ENCODE measurements at places on chromosomes 5 and 9.
A peak's percentile ranks its signal among the peaks of the same experiment; 100 is the strongest.

DNA sequence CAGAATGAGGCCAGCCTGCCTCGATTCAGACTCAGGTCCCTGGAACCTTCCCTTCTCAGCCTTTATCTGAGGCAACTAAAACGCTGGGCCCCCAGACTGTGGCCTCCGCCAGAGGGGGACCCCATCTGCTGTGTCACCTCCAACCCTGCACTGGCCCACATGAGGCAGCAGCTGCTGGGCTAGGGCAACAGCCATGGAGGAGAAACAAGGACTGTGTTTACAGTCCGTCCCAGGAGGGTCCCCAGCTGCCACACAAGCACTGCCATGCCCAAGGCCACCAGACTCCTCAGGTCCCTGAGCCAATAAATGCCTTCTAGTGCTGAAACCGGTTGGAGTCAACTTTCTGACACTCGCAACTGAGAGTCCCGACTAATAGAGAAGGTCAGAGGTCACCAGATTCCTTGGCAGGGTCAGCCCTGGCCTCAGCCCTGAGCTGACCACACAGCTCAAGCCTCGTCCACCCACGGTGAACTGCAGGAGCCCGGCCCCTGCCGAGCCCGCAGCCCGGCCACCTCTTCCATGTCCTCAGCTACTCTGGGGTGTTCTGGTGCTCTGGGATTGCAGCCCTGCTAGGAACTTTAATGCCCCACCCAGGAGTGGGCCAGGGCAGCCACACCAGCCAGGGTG lies 77.0 kb downstream of the ZNF354C start:
- DNase-seq, result no peak

DNA sequence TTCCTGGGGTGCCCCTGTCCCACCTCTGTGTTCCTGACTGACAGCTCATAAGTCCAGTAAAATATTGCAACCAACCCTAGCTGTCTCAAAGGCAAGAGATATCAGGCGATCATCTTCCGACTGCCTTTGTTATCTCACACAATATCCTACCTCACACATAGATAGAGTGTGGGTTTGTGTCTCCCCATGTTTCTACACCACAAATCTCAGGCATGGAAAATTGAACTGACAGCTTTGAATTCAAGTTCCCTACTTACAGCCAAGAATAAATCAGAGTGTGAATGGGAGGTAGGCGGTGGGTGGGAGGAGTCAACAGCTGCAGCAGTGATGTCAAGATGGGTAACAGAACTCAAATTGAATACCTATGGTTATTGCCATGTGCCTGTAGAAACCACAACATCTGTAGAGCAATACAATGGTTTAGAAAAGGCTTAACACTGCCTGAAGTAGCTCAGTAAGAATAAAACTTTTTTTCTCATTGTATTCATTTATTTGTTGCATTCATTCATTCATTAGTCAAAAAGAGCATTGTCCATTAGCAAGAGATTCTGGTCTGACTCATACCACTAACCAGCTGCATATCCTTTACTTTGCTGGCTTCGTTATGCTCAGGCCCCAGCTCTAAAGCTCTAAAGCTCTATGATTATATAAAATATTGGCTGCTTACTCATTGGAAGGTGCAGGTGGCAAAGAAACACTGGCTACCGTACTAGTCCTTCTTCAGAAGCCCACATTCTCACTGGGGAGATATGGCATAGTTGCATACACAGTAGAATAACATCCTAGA lies 108.2 kb upstream of the DMAC1 start:
- no peak for DNase-seq

- DNase-seq, result no peak
Measured at GRCh38 chr5:62509806-62510205, 68.8 kb upstream of the LRRC70 start.

- no peak for DNase-seq
Measured at GRCh38 chr5:148986636-148987035, 76.2 kb downstream of the SH3TC2 start.

GRCh38 chr9:126337729-126338372 lies 11.2 kb downstream of the MVB12B start:
- DNase-seq, result peak; percentile 48
